ENCODE measurements at places on chromosomes 6 and 20. TPM values are rescaled to one million over a fixed set of nuclear protein-coding genes. Genes with fewer than 3 reads are reported as not detected.

DNA sequence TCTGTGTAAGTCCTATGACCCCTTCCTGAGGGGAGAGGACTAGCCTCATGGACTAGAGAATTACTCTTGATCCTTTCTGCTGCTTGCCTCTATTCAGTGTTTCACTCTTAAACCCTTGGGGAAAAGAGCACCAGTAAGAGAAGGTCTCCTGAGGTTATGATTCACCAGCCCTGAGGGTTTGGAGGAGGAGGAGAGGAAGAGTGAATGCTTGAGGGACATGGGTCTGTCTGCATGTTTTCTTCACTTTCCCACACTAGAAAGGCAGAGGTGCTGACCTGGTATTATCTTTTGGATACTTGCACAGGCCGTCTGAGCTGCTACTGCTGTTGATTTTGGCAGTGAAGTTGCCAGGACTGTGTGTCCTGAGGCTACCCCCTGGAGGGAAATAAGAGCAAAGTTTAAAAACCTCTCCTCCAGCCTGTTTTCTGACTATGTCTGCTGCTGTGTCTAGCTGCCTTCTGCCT is 78.3 kb downstream of the CD109 start:
- DNase-seq, result no peak
- no peaks in the 10 kb centered on the region for H3K4me1 ChIP-seq
- no peak overlapping the region for H3K4me3 ChIP-seq
- no peak overlapping the region for H3K27ac ChIP-seq

DNA sequence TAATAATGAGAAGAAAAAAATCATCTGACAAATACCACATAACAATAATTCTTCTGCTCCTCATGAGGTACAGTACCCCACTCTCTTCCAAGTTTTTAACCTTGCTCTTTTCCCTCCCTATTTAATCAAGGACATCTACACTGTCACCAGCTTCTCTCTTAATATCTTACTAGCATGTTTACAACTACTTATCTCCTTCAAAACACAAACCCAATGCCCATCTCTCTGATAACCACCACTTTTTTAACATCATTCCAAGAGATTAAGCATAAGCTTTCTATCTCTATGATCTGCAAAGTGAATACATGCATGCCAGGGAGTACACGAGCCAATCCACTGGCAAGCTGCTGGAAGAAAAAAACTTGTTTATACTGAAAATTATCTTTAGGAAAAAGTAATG is 10.3 kb downstream of the CEP85L start:
- no peak for DNase-seq
- no peak overlapping the region for H3K27ac ChIP-seq
- no peaks in the 10 kb centered on the region for H3K36me3 ChIP-seq
- H3K4me1 ChIP-seq, result peaks cover 29% of the 10 kb centered on the region
- H3K27me3 ChIP-seq, result no peaks in the 10 kb centered on the region

- DNase-seq, result no peak
- H3K4me1 ChIP-seq, result no peaks in the 10 kb centered on the region
- H3K4me3 ChIP-seq, result no peak overlapping the region
Observed at GRCh38 chr20:4465855-4466545, 255.7 kb upstream of the PRND start.

Gene MLN
- not detected for total RNA-seq

GRCh38 chr20:58048096-58048702 is 180.3 kb downstream of the ANKRD60 start:
- peak overlapping the region; percentile 55 for H3K27ac ChIP-seq
- no peaks in the 10 kb centered on the region for H3K36me3 ChIP-seq
- H3K4me1 ChIP-seq, result peaks cover 27% of the 10 kb centered on the region
- no peak overlapping the region for H3K4me3 ChIP-seq

GRCh38 chr6:152472325-152472724 is 164.8 kb downstream of the SYNE1 start:
- no peak overlapping the region for H3K4me3 ChIP-seq
- no peak for DNase-seq
- no peak overlapping the region for H3K27ac ChIP-seq
- H3K27me3 ChIP-seq, result no peaks in the 10 kb centered on the region
- no peaks in the 10 kb centered on the region for H3K4me1 ChIP-seq

DNA sequence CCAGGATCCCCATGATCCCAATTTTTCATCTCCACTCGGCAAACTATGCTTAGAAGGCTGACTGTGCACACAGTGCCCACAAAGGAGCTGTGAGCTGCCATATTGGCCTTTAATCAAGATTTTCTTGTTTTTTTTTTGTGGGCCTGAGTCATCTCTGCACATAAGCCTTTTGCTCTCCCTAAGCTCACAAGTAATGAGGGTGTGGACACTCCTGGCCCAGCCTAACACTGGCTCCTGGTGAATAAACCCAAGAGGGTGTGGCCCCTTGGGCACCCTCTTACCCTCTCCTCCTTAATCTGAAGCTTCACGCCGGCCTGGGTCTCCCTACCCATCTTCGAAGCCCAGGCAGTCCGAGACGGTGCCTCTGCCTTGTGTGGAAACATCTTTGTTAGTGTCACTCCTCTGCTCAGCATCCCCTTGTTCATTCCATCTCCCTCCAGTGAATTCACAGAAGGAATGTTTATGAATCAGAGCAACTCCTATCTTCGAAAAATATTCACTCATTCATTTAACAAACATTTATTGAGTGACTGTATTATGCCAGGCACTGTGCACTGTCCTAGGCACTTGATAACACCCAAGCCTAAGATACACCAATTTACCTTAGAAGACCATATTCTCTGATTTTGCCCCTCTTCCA is 22.2 kb upstream of the MRPS10 start:
- H3K4me3 ChIP-seq, result no peak overlapping the region
- no peak for DNase-seq
- H3K27ac ChIP-seq, result peak overlapping the region; percentile 3
- peaks cover 16% of the 10 kb centered on the region for H3K4me1 ChIP-seq
- no peaks in the 10 kb centered on the region for H3K27me3 ChIP-seq
- peaks cover 31% of the 10 kb centered on the region for H3K36me3 ChIP-seq

Gene LY86
- total RNA-seq, result 4.9 TPM

Gene TMEM14A
- 16.9 TPM for total RNA-seq

Gene SMLR1
- not detected for total RNA-seq

DNA sequence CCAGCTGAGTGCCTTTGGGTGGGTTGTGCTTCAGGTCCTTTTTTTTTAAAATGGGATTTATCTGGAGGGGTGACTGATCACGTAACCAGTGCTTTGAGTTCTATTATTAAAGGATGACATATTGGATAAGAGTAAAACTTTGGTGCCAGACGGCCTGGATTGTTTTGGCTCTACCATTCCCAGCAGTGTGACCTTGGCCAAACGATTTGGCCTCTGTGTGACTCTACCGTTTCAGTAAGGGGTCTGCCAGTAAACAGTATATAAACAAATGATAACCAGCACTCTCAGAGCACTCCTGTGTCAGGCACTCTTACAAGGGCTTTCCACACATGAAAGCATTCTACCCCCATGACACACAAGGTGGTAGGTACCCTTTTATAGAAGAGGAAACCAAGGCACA is 8.7 kb downstream of the SCRT2 start:
- DNase-seq, result no peak
- peaks cover 5% of the 10 kb centered on the region for H3K4me1 ChIP-seq
- no peaks in the 10 kb centered on the region for H3K36me3 ChIP-seq

Gene TFAP2A
- total RNA-seq, result 19.4 TPM

DNA sequence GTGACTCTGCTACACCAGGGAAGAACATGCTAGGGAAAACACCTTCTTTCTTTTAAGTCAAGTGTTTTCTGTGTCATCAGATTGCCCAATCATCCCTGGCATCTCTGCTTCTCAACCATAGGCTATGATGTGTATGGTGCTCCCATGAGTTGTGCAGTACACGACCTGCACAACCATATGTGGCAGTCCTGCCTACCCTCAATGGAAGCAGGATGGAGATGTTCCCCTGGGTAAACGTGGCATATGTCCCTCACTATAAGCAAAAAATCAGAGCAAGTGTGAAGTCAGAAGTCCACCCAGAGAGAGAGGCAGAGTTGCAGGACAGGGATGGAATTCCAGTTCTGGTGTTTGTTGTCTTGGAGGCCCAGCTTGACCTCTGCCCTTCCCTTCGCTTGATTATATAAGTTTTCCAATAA is 10.3 kb upstream of the SNHG17 start:
- H3K27ac ChIP-seq, result no peak overlapping the region
- no peaks in the 10 kb centered on the region for H3K27me3 ChIP-seq
- DNase-seq, result no peak
- H3K4me1 ChIP-seq, result peaks cover 19% of the 10 kb centered on the region
- H3K4me3 ChIP-seq, result no peak overlapping the region

DNA sequence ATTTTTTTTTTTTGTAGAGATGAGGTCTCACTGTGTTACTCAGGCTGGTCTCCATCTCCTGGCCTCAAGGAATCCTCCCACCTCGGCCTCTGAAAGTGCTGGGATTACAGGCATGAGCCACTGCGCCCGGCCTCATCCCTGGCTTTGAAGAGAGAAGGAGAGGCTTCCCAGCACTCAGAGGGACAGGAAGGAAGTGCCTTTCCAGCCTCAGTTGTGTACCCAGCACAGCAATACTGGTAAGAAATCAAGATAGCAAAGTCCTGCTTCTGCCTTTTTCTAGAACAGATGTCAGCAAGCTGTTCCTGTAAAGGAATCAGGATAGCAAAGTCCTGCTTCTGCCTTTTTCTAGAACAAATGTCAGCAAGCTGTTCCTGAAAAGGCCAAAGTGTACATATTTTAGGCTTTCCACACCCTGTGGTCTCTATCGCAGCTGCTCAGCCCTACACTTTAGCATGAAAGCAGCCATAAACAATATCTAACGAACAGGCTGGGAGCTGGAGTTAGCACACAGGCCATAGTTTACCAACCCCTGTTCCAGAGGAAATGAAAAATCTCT is 6.3 kb upstream of the PLTP start:
- H3K27ac ChIP-seq, result peak overlapping the region; percentile 85
- no peak for DNase-seq
- H3K4me3 ChIP-seq, result no peak overlapping the region
- H3K27me3 ChIP-seq, result no peaks in the 10 kb centered on the region

GRCh38 chr20:48737434-48738093 is 90.2 kb downstream of the PREX1 start:
- peaks cover 4% of the 10 kb centered on the region for H3K4me1 ChIP-seq
- DNase-seq, result no peak
- no peak overlapping the region for H3K27ac ChIP-seq
- H3K36me3 ChIP-seq, result no peaks in the 10 kb centered on the region

Gene PCSK2
- 0.98 TPM for total RNA-seq

DNA sequence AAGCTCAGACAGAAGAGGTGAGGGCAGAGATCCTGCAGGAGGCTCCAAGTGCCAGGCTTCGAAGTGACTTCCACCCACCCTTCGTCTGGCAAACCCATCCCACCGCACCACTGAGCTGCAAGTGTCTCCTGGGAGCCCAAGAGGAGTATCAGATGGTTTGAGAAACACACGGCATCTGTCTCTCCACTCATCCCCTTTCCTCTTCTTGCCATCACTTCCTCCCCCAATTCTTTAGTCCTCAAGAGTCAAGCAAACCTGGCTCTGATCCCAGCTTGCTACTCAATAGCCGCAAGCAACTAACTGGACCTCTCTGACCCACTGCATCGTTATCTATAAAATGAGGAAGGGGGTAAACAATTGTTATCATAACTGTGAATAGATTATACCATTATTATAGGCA is 142.1 kb downstream of the BMP7 start:
- H3K27me3 ChIP-seq, result no peaks in the 10 kb centered on the region
- no peak overlapping the region for H3K27ac ChIP-seq
- no peaks in the 10 kb centered on the region for H3K36me3 ChIP-seq
- no peak for DNase-seq
- H3K4me1 ChIP-seq, result no peaks in the 10 kb centered on the region
- no peak overlapping the region for H3K4me3 ChIP-seq

Gene OR2J3
- not detected for total RNA-seq

Gene EYS
- total RNA-seq, result not detected

Gene ADTRP
- total RNA-seq, result not detected

Gene ABCC10
- total RNA-seq, result 22.8 TPM

GRCh38 chr20:46324960-46325703 is 16.8 kb upstream of the CDH22 start:
- H3K27ac ChIP-seq, result no peak overlapping the region
- H3K4me1 ChIP-seq, result no peaks in the 10 kb centered on the region
- H3K36me3 ChIP-seq, result no peaks in the 10 kb centered on the region
- no peak for DNase-seq

- DNase-seq, result no peak
- H3K27ac ChIP-seq, result peak overlapping the region; percentile 86
- H3K27me3 ChIP-seq, result no peaks in the 10 kb centered on the region
- no peak overlapping the region for H3K4me3 ChIP-seq
- H3K4me1 ChIP-seq, result peaks cover 65% of the 10 kb centered on the region
Observed at GRCh38 chr20:44693627-44694026, 21.5 kb upstream of the CCN5 start.

- peaks cover 4% of the 10 kb centered on the region for H3K36me3 ChIP-seq
- no peaks in the 10 kb centered on the region for H3K27me3 ChIP-seq
- no peak overlapping the region for H3K27ac ChIP-seq
- H3K4me1 ChIP-seq, result no peaks in the 10 kb centered on the region
- no peak overlapping the region for H3K4me3 ChIP-seq
- no peak for DNase-seq
Observed at GRCh38 chr6:160057080-160057479, 64.5 kb upstream of the SLC22A1 start.

DNA sequence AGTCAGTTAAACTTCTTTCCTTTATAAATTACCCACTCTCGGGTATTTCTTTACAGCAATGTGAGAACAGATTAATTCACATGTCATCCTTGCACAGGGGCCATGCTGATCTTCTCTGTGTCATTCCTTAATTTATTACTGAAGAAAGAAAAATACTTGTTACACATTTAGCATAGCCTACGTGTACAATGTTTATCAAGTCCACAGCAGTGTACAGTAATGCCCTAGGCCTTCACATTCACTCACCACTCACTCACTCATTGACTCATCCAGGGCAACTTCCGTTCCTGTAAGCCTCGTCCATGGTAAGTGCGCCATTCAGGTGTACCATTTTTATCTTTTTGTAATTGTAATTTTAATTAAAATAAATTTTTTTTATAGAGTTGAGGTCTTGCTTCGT is 73.6 kb downstream of the RSPH3 start:
- H3K4me3 ChIP-seq, result no peak overlapping the region
- no peaks in the 10 kb centered on the region for H3K4me1 ChIP-seq
- no peak for DNase-seq
- no peak overlapping the region for H3K27ac ChIP-seq
- no peaks in the 10 kb centered on the region for H3K36me3 ChIP-seq
- no peaks in the 10 kb centered on the region for H3K27me3 ChIP-seq

Gene PTPN1
- total RNA-seq, result 25.3 TPM

DNA sequence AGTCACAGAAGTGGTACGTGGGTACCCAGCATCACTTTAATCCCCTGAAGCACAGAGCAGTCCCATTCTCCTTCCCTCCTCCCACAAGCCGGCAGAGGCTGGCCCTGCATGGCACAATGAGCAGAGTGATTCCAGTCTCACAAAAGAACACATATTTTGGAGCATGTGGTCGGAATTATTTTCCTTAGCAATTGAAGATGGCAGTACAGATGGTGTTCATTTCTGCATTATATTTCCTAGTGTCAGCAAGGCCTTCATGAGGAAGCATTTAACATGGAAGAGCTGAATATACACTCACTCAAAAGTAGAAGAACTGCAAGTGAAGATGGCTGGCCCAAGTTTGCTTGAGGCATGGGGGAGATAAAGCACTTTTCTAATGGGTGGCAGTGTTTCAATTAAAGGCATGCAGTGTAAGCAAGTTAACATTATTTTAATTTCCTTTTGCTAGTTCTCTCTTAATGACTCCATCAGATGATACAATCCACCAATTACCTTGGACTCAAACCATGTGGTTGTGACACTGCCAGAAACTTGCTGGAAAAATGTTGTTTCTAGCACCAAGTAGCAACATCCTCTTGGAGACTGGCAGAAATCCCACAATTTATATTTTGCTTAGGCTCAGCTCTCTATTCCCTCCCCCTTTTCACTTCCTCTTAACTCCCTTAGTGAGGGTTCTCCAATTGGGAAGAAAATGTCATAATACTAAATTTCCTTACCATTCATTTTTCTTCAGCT is 74.4 kb downstream of the ARHGAP18 start:
- H3K4me3 ChIP-seq, result no peak overlapping the region
- no peak overlapping the region for H3K27ac ChIP-seq
- no peaks in the 10 kb centered on the region for H3K27me3 ChIP-seq
- no peak for DNase-seq
